ENCODE measurements at places on chromosomes 3 and 15. TPM values are rescaled to one million over a fixed set of nuclear protein-coding genes. Genes with fewer than 3 reads are reported as not detected.

Gene RPS17
- total RNA-seq = 1,254 TPM

Gene ARGFX
- total RNA-seq = not detected

Gene ETV5
- 36.8 TPM for total RNA-seq

Gene RYR3
- total RNA-seq = 0.07 TPM

Gene TLR9
- 0.23 TPM for total RNA-seq

Gene PRICKLE2
- total RNA-seq = 35.4 TPM

Gene TRH
- 0.20 TPM for total RNA-seq

Gene PFN2
- total RNA-seq = 243 TPM

Gene POTEB
- not detected for total RNA-seq

Gene SPTSSB
- 0.20 TPM for total RNA-seq

Gene SAMD7
- not detected for total RNA-seq

Gene LRRK1
- total RNA-seq = 16.6 TPM

Gene MESP2
- total RNA-seq = 0.66 TPM

Gene CHRNA5
- total RNA-seq = 0.78 TPM

Gene SAXO2
- total RNA-seq = 0.30 TPM
